ENCODE measurements at places on chromosomes 12 and 14.

DNA sequence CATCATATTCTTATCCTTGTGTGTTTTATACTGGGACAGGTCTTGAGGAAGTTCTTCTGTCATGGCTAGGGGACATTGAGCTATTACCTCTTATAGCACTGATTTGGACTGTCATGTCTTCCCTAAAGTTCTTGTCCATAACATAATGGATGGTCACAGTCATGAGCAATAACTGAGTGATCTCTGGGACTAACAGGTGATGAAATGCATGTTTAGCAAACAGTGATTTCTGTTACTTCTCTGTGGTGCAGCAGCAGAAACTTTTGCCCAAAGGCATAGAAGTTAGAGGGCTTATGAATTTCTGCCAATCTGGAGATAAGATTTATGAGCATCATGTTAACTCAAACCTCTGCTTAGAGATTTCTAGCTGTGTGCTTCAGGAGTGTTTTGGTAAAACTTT, 5.9 kb downstream of the ADIPOR2 start:
- DNase-seq: no peak

DNA sequence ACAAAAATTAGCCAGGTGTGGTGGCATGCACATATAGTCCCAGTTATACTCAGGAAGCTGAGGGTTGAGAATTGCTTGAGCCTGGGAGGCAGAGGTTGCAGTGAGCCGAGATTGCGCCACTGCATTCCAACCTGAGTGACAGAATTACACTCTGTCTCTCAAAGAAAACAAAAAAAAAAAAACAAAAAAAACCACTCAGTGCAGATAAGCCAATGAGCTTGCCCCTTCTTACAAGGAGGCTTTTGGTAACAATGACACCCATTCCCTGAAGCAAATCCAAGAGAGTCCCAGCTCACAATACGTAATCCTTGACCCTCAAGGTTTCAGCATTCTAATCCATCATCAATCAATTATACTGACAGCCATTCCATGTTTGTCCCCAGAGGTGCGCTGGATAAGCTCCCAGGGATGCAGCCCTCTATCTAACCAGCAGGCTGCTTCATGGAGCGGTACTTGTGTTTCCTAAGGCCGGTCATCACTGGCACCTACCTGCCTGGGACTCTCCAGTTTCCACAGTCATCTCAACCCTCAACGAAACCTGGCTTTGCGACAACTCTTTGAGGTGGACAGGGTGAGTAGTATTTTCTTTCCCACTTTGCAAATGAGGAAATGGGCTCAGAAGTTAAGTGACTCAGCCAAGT, 12.4 kb downstream of the GCN1 start:
- no peak for DNase-seq

- DNase-seq: no peak
These were observed 31.5 kb downstream of the SPTB start for GRCh38 chr14:64848239-64848638.

- no peak for DNase-seq
These were observed 150.3 kb downstream of the DPF3 start for GRCh38 chr14:72743626-72744025.

GRCh38 chr12:12549426-12549825, 13.2 kb downstream of the DUSP16 start:
- no peak for DNase-seq

- DNase-seq: no peak
These were observed 47.3 kb upstream of the LRIG3 start for GRCh38 chr12:58967561-58967960.
